ENCODE measurements at places on chromosomes 4 and X.

GRCh38 chr4:100848841-100849240, 331.0 kb upstream of the EMCN start:
- DNase-seq: no peak

GRCh38 chrX:63657821-63658220, 127.2 kb downstream of the ARHGEF9 start:
- peak; percentile 74 for DNase-seq

- no peak for DNase-seq
Measured at GRCh38 chr4:66294638-66295037, 624.3 kb upstream of the EPHA5 start.

DNA sequence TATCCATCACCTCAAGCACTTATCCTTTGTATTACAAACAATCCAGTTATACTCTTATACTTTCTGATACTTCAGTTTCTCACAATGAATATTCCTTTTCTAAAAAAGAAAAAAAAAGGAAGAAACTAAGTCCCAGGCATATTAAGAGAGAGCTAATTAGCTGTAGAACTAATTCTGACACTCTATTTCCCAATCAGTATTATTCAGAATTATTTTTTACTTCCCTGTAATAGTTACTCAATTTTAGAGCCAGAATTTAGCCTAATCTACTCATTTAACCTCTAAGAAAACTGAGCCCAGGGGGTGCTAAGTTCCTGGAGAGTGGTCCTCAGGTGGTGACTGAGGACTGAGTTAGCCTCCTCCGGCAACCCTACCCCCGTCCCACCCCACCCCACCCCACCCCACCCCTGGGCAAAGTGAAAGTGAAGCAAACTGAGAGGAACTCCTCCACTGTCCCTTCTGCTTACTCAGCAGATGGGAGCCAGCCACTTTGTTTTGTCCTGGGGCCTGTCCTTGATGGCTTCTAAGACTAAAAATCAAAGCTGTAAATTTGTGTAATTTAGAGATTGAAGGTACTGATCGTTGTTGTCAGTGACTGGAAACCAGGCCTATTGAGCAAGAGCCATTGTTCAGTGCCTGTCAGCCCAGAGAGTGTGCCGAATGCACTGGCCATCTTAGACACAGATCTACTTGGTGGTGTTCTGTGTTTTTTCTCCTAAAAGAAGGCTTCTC, 162.1 kb downstream of the CBR4 start:
- no peak for DNase-seq

DNA sequence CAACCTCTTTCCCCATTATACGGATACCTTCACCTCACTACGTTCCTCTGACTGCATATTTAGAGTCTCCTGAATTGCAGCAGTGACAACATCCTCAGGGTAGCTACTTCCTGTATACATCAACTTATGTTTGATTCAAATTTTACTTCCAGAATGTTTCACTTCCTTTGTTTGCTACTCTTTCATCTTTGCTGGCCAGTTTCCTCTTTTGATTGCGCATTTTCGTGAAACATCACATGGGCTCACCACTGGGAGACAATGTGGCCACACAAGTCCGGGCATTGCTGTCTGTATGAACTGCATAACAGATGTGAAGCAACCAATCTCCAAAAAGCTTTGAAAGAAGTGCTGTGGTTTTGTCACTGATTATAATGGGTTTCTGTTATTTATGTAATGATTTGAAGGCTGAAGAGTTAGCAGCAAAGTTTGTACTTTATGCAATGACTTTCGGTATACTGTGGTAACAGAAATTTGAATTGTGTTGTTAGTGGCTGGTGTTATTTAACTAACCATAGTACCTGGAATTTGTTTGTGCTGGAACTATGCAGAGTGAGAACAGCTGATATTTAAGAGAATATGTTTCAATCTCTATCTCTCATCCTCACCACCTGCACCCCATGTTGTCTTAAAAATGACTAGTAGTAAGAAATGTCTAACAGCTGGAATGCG, 7.4 kb downstream of the SNCA start:
- no peak for DNase-seq

DNA sequence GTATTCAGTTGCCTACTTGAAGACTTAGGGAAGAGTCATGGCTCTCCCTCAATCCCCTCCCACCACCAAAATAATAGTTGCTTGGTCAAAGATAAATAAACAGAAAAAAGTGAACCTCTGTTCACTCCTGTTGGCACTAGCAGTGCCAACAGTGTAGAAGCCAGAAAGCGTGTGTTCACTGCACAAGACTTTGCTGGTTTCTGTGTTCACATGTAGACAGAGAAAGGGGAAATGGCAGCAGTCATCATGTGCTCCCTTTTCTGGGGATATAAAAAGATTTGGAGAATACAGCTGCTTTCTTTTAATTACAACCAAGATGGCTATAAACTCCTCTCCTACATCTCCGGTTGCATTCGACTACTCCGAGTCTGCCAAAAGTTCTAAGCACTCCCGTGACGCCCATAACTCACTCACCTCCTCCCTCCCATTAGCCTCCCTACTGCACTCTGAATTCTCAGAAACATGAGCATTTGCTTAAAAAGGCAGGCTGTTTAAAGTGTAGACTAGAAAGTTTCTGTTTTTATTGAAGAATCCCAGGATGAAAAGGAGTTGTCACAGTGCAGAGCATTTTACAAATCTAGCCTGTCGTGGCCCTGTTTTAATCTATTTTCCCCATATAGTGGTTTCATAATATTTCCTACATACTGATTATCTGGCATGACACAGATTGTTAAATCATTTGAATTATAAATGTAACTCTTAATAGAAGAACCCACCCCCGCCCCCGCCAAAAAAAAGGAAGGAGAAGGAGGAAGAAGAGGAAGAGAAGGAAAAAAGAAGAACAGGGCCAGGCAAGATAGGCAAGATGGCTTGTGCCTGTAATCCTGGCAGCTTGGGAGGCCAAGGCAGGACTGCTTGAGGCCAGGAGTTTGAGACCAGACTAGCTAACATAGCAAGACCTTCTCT, 16.7 kb downstream of the LGI2 start:
- DNase-seq: no peak

DNA sequence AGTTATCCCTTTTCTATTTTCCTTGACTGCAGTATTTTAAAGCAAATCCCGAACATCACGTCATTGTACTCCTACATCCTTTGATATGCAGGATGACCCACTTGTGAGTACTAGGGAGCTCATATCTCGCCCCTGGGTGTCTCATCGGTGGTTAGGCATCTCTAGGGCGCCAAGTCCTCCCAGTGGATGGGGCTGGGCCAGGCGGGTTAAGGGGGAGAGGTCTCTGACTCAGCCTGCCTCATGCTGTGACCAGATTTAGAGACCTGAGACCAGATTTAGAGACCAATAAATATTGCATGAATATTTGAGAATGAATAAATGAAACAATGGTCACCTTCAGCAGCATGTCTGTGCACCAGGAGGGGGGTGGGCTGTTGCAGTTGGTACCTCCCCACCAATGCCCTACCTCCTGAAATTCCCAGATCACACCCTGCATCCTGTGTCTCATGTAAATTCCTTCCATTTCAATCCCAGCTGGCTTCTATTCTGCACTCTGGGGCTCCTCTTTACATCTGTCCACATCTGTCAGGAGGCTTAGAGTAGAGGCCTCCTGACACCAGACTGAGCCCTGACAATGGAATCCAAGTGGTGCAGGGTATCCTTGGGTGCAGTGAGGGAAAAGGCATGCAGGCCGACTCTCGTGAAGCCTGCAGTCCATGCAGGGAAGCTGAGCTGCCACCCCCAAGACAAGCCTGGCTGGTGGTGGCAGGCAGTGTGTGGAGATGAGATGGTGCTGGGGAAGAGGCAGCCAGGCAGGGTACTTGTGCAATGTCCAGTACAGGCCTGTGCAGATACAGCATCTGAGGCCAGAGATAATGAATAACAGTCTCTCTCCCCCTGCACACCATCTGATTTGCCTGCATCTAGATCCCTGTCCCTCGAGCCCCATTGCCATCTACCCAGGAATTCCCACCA, 5.2 kb downstream of the APLN start:
- DNase-seq: no peak

DNA sequence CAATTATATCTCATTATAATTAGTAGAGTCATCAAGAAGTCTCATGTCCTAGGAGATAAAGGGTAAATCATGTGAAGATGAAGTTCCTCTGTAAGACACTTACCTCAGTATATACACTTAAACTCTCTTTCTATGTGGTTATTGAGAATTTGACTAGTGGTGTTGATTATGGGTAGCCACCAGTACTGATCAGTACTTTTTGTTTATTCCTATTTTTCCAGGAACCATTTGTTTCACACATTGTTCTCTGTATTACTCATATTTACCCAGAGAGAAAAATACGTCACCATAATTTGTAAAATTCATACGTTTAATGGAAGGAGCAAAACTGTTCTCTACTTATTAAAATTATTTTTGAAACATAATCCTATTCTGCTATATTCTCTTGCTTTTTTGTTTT, 55.8 kb upstream of the PRDM8 start:
- no peak for DNase-seq

DNA sequence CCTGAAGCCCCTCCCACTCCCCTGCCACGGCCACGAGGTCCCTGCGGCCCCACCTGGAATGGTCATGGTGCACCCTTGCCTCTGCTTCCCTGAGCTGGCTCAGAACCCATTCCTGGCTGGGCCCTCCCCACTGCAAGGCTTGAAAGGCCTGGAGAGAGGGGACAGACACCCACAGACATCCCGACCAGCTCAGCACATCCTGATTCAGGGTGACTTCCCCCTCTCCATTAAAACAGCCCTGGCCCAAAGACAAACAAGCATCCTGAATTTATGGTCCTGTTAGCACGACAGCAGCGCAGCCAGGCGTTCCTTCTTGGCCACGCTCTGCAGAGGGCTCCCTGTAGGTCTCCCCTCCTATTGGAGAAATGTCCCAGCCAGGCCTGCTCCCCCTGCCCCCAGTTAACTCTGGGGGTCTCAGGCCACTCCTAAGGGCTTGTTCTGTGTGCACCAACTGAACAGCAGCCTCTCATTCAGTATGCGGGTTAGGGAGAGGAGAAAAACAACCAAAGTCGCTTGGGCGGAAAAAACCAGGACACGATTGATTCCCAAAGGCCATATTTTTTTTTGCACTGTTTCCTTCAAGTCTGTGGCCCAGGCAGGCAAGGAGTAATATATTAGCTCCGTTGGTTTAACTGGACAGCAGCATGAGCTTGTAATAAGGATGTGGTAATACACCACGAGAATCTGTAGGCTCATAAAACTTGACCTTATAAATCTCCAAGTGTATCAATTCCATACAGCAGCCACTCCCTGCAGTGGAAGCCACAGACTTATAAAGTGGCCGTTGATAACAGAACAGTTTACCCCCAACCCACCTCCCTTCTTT, 106.7 kb upstream of the MSX1 start:
- DNase-seq: no peak

DNA sequence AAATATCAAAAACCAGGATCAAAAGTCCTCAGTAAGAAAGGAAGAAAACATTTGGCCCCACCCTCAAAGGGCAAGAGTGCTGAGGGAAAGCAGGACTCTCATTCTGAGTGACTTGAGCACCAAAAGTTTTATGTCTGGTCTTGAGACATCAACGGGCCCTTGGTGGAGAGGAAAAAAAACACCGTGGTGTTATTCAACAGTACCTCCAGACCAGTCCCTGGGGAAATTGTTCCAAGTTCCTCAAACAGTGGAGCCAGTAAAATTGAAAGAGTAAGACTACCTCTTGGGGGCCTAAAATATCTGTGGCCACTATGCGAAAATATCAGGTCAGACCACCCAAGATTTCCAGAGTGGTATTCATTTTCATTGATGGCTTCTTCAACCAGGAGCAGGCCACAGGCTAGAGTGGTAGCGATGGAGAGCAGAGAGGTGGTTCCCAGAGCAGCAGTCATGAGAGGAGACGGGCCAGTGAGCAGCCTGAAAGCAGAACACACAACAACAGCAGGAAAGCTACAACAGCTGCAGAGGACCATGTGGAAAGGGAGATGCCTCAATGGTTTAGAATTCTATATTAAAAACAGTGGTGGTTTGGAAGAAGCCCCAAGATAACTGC, 63.7 kb upstream of the RPL34 start:
- no peak for DNase-seq

GRCh38 chr4:147837435-147837834, 105.5 kb downstream of the ARHGAP10 start:
- no peak for DNase-seq

DNA sequence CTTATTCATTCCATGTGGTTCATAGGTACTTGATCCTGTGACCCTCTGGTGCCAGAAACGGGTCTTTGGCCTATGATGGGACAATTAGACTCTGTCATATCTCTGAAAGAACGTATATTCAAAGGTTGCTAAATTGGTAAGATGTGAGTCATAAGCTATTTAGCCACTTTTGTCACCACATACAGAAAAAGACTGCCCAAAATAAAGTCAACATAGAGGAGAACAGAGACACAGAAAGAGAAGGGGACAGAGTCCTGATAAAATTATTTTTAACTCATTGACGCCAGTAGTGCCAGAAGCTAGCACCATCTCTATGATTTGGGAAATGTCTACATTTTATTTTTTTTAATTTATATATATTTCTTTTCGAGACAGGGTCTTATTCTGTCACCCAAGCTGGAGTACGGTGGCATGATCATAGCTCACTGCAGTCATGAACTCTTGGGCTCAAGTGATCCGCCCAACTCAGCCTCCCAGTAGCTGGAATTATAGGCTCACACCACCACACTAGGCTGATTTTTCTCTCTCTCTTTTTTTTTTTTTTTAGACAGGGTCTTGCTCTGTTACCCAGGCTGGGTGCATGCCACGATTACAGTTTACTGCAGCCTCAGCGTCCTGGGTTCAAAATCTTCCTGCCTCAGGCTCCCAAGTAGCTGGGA, 92.1 kb upstream of the COX18 start:
- DNase-seq: no peak

GRCh38 chr4:42724451-42724850, 67.5 kb upstream of the ATP8A1 start:
- DNase-seq: no peak

GRCh38 chrX:40303256-40304077, 205.7 kb upstream of the BCOR start:
- DNase-seq: no peak

DNA sequence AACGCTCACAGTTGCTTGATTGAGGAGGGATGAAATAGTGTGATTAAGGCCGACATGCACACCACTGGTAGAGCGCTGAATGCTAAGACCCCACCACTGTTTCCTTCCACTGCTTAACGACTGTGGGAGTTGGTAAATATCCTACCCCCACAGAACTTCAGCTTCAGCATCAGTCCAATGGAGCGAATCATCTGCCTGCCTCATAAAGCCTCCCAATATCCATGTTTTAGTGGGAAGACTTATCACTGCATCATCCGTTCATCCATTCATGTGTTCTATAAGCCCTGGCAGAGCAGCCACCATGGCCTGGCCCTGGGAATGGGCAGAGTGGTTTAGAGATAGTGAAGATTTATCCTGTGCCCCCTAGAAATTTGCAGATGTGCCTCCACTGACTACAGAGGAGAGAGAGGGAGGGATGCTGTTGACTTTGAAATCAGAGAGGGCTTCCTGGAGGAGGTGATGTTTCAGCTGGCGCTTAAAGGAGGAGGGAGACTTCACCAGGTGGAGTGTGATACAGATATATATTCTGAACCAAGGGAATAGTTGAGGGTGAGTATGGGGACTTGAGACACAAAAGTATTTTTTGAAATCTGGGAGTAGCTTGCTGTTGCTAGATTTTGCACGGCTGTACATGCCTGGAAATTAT, 71.9 kb upstream of the STX18 start:
- peak; percentile 23 for DNase-seq

Data from fibroblast of skin of left biceps (primary cell).